ENCODE measurements at places on chromosomes 2 and 18. TPM values are rescaled to one million over a fixed set of nuclear protein-coding genes. Genes with fewer than 3 reads are reported as not detected.
A peak's percentile ranks its signal among the peaks of the same experiment; 100 is the strongest.

The NAT8 gene
- not detected for polyA plus RNA-seq

- DNase-seq: no peak
These were observed 270.2 kb upstream of the RAB6C start for GRCh38 chr2:129709001-129709955.

GRCh38 chr2:18918280-18918679, 328.9 kb upstream of the NT5C1B start:
- DNase-seq: no peak

DNA sequence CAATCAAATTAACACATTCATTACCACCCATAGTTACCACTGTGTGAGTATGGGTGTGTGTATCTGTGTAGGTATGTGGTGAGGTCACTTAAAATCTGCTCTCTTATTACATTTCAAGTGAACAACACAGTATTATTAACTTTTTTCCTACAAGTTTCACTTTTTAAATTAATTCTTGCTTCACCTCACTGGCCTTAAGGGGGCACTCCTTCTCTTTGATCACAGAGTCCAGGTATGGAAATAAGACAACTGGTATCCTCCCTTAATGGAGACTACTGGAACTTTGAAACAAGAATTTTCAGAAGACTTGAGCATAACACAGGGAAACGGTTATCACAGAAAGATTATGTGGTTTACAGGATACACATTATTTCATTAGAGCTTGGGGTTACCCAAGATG, 255.8 kb downstream of the ASXL3 start:
- DNase-seq: no peak

DNA sequence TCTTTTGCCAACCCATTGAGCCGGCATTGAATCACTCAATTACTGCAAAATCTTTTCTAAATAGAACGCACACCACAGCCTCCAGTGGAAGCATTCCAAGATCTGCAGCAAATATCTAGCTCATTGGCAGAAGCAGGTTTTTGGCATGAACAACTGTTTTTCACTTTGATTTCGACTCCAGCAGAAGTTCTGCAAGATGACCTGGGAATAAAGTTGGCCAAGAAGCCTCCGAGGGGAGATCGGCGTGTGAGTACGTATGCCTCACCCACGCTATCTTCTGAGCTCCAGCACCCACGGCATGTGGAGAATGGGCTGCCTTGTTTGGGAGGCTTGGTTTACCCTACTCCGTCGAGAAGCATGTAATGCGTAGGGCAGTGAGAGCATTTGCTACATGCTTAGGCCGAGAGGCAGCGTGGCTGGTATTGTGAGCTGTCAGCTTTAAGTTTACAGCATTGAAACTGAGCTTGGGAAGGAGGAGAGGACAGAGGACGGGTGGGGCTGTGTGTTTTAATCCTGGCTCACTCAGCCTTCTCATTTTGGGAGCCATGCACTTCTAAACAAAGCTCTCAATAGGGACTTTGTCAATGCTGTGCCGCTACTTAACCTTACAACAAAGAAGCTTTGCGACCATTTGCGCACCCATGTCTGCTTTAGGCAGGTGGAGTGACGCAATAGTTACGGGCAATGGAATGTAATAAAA, 10.5 kb downstream of the PCARE start:
- peak; percentile 73 for DNase-seq

The CACNB4 gene
- polyA plus RNA-seq: 5.5 TPM

The FZD7 gene
- polyA plus RNA-seq: 27.8 TPM

The SRSF7 gene
- 128 TPM for polyA plus RNA-seq

- no peak for DNase-seq
These were observed 213.0 kb downstream of the PHLPP1 start for GRCh38 chr18:62928326-62928725.

The ABCG5 gene
- polyA plus RNA-seq: not detected

The SMPD4 gene
- polyA plus RNA-seq: 30.2 TPM

GRCh38 chr18:41655074-41655473, 300.0 kb upstream of the PIK3C3 start:
- DNase-seq: no peak

The FNDC4 gene
- 7.6 TPM for polyA plus RNA-seq

GRCh38 chr2:226124548-226125011, 675.0 kb downstream of the IRS1 start:
- DNase-seq: peak; percentile 52

GRCh38 chr2:109128616-109129355, at the start of gene SH3RF3:
SH3RF3 (plus strand) TSS chr2:109129205.
- peak; percentile 47 for DNase-seq

The SERPINB12 gene
- 0.64 TPM for polyA plus RNA-seq

DNA sequence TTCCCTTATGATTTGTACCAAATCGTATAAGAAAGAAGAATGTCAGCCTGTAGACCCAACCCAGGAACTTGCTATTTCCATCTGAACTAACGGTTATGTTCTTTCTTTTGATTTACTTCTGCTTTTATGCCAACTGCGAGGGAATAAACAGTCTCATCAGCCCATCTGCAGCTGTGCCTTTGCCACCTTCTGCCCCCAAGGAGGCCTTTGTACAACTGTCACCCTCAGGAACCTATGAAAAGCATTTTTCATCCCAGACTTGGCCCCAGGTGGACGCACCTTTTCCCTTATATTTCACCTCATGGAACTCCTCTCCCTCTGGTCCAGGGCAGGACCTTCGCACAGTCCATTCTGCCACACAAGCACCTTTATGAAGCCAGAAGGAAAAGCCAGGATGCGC, 109.8 kb downstream of the AOX1 start:
- no peak for DNase-seq

GRCh38 chr2:217612920-217613319, 389.9 kb downstream of the TNS1 start:
- DNase-seq: peak; percentile 33

DNA sequence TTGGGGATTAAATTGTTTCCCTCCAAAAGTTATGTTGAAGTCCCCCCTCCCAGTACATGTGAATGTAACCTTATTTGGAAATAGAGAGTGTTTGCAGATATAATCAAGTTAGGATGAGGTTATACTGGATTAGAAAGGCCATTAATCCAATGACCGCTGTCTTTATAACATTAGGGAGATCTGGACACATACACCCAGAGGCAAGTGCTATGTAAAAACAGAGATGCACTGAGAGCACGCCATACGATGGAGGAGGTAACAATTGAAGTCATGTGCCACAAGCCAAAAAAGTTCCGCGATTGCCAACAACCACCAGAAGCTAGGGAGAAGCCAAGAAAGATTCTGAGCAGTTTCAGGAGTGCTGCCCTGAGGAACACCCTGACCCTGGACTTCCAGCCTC, 153.3 kb downstream of the RNF144A start:
- no peak for DNase-seq

The SNED1 gene
- 3.5 TPM for polyA plus RNA-seq

The MOGAT1 gene
- polyA plus RNA-seq: not detected
